ENCODE measurements at places on chromosomes 2 and 18.

GRCh38 chr2:113275556-113276215 is 3.0 kb downstream of the PAX8 start:
- DNase-seq, result no peak

- DNase-seq, result no peak
Measured at GRCh38 chr18:34085140-34085739, 139.5 kb downstream of the NOL4 start.

- no peak for DNase-seq
Measured at GRCh38 chr2:20693317-20693716, 26.4 kb downstream of the GDF7 start.

DNA sequence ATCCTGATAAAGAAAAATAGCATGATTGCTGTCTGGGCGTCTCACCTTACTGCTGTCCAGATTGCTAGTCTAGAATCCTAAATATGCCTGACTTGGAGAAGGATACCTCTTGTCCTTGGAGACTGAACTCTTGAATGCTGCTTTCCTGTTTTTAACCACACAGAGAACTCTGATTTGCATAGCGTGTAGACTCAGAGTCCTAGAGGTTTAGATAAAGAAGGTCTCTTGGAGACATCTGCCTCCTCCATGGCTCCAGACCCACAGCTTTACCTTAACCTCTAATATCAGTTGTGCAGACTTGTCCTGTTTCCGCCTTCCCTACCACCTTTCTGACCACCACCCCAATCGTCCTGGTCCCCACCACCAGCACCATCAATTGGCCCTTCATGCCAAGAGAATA is 292.6 kb upstream of the CYRIA start:
- no peak for DNase-seq

- no peak for DNase-seq
Measured at GRCh38 chr2:109391243-109391642, 222.5 kb downstream of the SEPTIN10 start.

DNA sequence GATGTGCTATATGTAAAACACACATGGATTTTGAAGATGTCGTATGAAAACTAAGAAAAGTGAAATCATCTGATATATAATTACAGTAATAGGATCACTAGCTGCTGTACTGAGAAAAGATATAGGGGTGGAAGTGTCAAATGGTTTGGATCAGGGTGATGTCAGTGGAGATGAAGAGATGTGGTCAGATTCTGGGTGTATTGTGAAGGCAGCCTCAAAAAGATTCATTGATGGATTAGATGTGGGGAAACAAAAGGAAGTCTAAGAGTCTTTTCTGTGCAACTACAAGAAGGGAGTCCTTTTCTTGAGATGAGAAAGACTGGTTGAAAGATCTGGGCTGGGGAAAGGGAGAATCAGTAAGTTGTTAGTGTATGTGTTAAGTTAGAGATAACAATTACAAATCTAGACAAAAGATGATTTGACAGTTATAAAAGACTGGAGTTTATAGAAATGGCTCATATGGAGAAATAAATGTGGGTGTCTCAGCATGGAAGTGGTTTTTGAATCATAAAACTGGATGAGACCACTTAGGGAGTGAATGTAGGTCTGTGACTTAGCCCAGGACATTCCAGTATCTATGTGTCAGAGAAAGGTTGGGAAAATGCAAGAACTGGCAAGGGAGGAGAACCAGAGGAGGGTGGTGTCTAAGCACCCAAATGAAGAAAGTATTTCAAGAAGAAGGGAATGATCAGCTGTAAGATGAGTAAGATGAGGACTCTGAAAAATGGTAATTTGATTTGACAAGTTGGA is 347.4 kb downstream of the PARD3B start:
- peak; percentile 27 for DNase-seq

- DNase-seq, result no peak
Measured at GRCh38 chr2:24928036-24928435, 8.0 kb upstream of the ADCY3 start.
